ENCODE measurements at places on chromosomes 6 and 20.

DNA sequence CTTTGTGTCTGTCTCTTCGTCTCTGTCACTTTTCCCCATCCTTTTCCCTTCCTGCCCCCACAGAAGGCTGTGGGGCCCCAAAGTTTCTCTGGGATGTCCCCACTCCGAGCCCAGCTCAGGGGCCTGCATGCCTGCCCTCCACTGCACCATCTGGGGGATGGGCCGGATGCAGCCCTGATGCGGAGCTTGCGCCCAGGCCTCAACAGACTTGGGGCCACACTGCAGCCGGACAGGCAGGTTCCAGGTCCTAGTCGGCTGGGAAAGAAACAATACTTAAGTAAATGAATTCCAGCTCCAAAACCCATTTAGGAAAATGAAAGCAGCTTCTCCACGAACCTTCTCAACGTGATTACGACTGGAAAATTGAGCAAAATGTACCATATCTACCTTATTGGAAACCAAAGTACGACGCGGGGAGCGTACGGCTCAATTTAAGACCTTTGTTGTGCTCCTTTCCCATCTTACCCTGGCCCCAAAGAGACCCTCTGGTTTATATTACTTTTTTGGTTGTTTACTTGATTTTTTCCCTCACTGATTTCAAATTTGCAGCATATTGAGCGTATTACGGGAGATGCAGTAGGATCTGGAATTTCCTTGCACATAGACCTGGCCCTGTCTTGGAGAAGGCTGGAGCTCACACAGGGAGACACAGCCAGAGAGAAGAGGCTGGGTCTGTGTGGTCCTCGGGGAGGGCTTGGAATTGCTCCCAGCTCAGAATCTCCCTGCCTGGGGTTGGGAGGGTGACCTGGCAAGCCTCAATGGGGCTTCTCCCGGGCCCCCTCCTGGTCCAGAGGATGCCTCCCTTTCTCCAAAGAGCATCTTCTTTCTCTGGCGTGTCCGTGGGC is 8.0 kb downstream of the FOXC1 start:
- no peak for DNase-seq

GRCh38 chr6:6418421-6418820 is 98.0 kb upstream of the F13A1 start:
- no peak for DNase-seq

DNA sequence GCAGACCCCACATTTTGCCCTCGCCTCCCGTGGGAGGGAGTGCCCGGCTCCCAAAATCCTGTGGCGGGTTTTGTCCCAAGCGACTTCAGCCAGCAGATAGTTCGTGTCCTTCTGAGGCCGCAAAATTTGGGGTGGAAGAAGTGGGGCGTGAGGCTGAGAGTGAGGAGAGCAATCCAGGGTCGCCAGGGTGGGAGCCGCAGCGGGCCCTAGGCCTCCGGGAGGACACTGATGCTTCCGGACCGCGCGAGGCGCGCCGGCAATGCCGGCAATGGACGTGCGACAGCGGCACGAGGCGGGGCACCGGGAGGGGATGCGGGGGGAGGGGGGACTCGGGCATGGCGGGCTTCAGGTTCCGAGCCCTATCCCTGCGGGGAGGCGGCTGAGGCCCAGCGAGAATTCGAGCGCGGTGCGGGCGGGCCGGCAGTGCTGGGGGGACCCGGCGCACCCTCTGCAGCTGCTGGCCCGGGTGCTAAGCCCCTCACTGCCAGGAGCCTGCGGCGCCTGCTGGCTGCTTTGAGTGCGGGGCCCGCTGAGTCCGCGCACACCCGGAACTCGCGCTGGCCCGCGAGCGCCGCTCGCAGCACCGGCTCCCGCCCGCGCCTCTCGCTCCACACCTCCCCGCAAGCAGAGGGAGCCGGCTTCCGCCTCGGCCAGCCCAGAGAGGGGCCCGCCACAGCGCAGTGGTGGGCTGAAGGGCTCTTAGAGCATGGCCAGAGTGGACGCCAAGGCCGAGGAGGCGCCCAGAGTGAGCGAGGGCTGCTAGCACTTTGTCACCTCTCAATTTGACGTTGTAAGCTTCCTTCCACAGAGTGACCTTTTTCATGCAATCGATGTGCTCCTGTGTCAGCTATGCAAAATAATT is 143.8 kb downstream of the LPA start:
- DNase-seq: peak; percentile 87

DNA sequence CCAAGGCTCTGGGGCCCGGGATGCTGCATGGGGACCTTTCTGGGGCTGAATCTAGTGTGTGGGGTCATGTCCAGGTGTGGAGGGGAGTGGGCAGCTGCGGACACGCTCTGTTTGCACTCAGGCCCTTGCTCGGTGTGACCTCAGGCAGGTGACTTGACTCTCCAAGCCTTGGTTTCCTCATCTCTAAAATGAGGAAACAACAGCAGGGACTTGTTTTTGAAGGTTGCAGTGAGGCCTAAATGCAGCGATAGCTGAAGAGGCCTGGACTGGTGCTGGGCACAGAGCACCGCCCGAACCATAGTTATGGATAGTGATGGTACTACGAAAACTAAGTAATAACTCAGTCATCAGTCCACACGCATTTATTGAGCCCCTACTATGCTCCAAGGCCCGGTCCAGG is 91.8 kb downstream of the NOL4L start:
- DNase-seq: no peak

DNA sequence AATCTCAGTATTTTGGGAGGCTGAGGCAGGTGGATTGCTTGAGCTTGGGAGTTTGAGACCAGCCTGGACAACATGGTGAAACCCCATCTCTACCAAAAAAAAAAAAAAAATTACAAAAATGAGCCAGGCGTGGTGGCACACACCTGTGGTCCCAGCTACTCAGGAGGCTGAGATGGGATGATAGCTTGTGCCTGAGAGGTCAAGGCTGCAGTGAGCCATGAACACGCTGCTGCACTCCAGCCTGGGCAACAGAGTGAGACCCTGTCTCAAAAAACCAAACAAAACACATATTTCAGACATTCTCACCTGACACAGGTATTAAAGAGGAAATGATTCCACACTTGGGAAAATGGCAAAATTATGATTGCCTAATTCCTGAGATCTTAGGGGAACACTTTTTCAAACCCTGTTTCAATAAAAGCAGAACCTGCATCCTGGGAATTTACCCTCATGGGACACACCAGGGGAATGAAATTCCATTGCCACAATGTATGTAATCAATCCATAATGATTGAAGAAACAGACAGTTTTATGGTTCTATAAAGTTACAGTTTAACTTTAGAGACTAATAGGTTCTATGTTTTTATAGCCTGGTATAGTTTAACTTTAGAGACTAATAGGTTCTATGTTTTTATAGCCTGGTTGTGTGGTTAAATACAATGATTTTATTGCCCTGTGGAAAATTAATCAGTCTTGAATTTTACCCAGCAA is 29.6 kb upstream of the DNAAF9 start:
- no peak for DNase-seq

Measured in endothelial cell (in vitro differentiated cells).